ENCODE measurements at places on chromosomes 5 and 9.

DNA sequence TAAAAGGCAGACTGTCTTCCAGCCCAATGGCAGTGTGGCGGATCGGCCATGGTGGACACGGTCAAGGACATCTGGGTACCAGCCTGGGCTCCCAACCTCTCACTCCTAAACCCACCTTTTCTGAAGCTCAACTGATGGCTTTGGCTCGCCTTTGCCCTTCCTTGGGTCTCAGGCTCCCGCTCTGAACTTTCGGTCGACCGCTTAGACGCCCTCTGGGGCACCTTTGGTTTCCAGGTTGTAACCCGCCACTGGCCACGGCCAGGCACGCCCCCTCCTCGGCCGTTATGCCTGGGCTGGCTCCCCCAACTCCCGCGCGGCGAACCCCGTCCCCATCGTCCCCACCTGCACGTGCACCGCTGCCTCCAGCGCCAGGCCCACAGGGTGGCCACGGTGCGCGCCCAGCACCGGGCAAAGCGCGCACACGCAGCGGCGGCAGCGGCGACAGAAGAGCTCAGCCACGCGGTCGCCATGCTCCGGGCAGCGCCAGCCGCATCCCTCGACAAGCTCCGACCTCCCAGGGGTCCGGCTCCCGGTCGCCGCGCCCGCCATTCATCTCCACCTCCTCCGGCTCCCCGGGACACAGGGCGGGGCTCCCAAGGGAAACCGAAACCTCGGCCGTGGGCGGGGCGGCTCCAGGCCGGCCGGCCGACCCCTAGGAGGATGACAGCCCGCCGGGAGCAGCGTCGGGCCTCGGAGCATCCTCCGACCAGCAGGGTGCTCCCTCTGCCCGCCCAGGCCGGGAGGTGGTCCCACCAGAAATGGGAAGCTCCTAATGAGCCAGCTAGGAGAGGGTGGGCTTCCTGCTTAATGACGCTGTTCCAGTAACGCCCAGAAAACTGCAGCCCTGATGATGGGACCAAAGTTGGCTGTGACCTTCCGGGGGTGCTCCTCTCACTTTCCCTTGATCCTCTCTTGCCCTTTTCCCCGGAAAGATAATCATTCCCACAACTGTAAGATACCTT lies at the start of gene TRIM14:
TRIM14 (minus strand) TSS at position 583 of the 962 bp plus-strand sequence; CDS start at position 549, 34 bp downstream.
- DNase-seq, result peak; percentile 75

DNA sequence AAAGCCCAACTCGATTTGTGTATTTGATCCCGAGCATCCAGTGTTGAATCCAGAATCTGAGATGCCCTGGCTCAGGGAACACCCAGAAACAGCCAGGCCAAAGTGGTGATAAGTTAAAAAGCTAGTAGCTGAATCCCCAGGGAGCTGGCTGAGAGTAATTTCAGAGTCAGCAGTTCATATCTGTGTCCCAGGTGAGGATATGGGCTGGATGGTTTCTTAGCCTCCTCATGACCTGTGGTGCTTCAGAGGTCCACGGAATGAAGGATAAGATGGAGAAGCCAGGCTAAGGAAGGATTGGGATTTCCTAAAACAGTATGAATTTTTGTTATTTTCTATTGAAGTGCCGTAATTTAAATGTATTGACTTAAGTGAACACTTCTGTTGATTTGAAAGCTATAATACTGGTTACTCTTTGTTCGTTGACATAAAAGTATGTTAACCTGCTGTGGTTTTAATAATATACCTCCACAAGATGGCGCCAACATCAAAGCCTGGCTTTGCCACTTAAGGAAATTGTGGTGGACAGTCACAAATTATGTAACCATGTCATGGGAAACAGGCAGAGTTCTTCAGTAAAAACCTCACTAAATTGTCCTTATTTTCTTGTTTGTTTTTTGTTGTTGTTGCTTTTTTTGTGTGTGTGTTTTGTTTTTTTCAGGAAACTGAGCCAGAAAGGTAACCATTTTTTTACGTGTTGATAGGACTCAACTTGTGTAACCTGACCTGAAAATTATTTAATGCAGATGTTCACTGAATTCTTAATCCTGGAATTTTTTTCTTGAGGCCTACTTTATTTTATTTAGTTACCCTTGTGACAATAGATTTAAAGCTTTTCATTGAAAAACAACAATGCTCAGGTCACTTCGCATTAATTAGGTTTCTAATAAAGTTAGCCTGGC lies 11.4 kb downstream of the MTAP start:
- DNase-seq, result no peak

- no peak for DNase-seq
These were observed 43.7 kb downstream of the SLC36A1 start for GRCh38 chr5:151491062-151491461.

DNA sequence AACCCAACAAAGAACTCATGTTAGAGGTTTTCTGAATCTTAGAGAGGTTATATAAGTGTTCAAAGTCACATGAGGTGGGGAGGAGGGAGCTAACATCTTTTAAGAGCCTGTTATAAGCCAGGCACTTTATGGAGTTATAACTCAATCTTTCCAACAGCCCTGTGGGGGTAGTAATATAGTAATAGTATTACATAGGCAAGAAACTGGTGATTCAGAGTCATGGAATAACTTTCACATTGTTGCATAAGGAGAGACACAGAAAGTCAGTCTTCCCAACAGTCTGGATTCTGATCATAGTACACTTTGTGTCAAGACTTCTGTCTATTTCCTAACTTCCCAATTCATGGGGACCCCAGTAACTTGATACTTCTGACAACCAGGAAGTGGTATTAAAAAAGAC lies 89.2 kb downstream of the ACER2 start:
- no peak for DNase-seq

DNA sequence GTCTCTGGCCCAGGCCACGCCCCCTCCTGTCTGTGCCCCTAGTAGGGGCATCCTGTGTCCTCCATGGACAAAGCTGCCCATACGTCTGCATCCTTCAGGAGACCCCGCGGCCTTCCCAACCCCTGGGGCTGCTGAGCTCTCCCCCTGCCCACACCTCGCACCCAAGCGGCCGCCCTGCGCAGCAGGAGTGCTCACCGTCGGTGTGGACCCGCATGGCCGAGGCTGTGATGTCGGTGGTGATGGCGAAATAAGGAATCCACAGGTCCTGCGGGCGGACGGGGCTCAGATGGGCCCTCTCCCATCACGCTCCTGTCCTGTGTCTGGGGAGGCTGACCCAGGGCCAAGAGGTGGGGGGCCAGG lies 4.8 kb upstream of the NSMF start:
- no peak for DNase-seq

DNA sequence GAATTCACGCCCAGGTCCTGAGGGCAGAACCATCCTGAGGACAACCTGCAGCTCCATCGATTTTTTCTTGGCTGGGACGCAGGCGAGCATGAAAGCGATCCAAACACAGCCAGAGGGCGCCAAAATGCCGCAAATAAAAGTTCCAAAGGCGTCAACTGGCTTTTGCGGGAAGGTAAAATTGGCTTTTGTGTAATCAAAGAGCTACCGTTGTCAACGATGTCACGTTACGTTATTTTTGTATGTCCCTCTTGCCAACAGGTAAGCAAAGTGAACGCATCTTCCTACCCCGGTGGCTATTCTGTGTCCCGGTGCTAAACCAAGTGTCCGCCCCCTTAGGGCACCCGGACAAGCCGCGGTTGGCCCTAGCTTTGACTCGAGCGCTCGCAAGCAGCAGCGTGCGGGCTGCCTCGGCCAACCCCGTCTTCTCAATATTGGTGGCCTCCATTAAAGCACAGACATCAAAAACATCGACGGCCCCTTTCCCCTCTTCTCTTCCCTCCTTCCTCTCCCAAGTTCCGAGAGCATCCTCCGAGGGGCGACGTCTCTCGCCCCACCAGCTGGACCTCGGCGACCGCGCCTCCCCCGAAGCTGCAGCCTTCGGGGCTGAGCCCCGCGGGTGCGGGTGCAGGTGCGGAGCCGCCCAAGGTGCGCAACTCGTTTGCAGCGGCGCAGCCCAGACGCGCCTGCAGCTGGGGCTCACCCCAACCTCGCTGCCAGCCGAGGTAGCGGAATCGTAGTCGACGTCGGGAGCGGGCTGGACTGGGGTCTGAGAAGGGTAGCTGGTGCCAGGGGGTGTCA lies 1.1 kb upstream of the BASP1 start:
- peak; percentile 96 for DNase-seq

DNA sequence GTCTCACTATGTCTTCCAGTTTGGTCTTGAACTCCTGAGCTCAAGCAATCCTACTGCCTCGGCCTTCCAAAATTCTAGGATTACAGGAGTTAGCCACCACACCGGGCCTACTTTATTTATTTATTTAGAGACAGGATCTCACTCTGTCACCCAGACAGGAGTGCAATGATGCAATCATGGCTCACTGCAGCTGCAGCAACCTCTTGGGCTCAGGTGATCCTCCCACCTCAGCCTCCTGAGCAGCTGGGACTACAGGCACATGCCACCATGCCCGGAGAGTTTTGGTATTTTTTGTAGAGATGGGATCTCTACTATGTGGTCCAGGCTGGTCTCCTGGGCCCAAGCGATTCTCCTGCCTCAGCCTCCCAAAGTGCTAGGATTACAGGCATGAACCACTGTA lies 32.8 kb downstream of the PHAX start:
- DNase-seq, result no peak

DNA sequence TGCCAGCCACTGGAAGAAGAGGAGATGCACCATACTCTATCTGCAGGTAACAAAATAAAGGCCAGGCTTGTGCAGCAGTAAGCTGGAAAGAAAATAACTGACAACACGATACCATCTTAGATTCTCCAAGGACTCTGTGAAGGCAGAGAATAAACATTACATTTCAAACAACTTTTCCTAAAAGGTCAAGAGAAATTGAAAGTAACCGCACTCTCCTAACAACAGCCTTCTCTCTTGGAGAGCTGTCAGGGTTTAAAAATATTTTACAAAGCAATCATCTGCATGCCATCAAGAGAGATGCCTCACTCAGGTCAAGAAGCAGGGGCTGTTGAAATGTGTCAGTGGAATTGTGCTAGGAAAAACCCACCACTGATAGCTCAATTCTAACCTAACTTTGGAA lies 13.5 kb upstream of the TTLL11 start:
- no peak for DNase-seq

- DNase-seq, result no peak
These were observed 7.4 kb downstream of the WHRN start for GRCh38 chr9:114497727-114498382.

GRCh38 chr9:128406848-128407391 lies 13.7 kb upstream of the CERCAM start:
- DNase-seq, result no peak

GRCh38 chr5:66538126-66538525 lies 58.1 kb upstream of the MAST4 start:
- DNase-seq, result no peak

DNA sequence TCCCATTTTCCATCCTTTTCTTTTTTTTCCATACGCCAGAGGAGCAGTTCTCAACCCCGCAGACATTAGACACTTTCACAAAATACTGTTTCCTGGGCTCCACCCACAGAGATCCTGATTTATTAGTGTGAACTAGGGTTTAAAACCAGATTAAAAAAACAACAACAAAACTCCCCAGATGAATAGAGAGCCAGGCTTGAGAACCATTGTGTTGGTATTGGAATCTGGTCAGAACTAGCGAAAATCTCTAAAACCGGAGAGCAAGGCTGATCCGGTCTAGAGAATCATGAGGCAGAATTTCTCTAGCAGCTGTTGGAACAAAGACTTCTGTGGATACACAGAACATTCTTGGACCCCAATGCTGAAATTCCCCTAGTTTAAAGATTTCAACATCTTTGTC lies 173.0 kb downstream of the PCSK1 start:
- no peak for DNase-seq

DNA sequence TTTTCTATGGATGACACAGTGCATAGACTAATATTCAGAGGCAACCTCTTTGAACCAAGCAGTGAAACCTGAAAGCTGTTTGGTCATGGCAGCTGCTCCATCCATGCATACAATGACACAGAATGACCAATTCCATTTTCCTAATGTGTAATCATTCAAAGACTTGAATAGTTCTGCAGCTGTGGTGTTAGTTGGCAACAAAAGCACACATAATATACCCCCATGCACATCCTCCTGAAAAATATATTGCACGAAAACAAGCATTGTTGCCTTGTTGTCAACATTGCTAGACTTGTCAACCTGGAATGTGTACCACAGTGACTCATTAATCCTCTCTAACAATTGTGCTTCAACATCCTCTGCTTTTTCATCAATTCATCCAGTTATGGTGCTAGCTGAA lies 71.0 kb upstream of the SEMA6A start:
- DNase-seq, result no peak

- no peak for DNase-seq
These were observed 25.9 kb upstream of the SLC12A7 start for GRCh38 chr5:1137567-1138444.

DNA sequence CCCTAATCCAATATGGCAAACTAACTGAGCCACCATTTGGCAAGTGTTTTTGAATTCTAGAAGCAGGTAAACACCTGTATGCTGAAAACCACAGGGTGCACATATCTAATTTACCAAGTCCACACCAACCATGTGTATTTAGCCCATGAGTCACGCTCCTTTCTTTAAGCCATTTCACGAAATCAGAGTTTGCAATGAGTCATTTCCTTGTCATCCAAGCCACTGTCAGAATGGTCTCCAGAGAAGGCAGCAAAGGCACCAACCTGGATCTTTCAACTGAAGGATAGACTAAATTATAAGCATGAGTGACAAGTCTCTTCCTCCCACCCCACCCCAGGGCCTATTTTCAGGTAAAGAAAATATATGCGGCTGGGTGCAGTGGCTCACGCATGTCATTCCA lies 110.0 kb downstream of the PAX5 start:
- peak; percentile 6 for DNase-seq

DNA sequence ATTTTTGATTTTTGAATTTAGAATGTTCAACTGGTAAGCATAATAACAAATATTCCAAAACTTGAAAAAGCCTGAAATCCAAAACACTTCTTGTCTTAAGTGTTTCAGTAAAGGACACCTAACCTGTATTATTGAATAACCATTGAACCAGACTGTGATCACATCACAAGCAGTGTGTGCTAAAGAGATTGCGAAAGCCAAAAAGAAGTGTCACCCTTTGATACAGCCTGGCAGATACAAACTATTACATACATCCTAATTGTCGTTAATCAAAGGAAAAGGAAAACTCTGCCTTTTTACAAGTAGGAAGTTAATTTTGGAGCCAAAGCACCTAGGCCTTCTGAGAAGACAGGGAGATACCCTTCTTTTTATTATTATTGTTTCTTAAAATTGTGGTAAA lies 8.4 kb upstream of the FAM120AOS start:
- DNase-seq, result no peak

DNA sequence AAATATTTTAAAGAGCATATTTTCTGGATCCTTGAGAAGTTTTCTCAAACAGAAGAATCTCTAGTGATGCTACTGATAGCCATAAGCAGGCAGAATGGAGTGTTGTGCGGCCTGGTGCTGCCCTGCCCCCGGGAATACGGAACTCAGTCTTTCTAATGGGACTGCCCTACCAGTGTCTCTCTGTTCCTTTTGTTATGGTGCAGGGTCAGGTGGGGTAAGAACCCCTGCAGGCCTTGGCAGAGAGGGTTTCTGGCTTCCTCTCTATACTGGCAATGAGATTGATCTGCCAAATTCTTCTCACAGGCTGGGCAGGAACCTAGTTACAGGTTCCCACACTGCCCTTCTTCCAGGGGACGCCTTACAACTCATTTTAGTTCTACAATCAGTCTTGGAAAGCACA lies 2.6 kb downstream of the IL5 start:
- no peak for DNase-seq

GRCh38 chr9:37034305-37034937 lies 353 bp upstream of the PAX5 start:
- no peak for DNase-seq

GRCh38 chr5:17412760-17413671 lies 85.0 kb upstream of the TAF11L2 start:
- peak; percentile 17 for DNase-seq

Measured in NCI-H1417 (cell line).